ENCODE measurements at places on chromosomes 4 and X.

DNA sequence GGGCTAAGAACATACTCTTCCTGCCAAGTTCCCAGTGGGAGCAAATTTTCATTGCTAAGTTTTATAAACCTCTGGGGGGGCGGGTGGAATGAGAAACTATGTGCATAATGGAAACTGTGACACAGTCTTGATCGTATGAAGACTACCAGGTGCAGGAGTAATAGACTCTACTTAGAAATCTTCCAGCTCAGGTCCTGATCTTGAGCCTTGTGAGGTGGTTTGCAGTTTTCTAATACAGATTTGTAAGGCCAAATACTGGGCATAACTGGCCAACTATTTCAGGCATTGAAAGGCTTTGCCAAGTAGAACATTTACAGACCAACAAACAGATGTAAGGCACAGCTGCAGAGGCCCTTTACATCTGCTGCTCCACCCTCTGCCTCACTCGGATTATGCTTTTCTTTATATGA is 89.7 kb upstream of the CBR4 start:
- DNase-seq: no peak

GRCh38 chr4:26685250-26685649 is 101.4 kb downstream of the TBC1D19 start:
- DNase-seq: no peak

DNA sequence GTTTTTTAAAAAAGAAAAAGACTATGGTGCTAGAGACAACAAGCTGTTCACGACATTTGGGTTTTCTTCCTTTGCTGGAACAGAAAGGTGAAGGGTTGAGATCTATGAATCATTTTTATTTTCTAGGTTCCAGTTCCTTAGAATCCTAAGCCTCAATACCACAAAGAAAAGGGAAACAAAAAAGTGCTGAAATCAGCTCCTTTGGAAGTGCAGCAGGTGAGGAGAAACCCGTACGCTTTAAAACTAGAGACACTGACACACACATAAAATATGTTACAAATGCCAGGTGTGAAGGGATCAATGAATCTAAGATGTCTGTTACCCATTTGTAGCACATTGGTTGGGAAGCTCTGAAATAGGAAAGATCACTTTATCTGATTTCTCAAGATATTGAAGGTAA is 125.2 kb downstream of the AREG start:
- DNase-seq: no peak

- no peak for DNase-seq
Observed at GRCh38 chrX:39414290-39414854, 613.1 kb downstream of the MID1IP1 start.

GRCh38 chrX:45712067-45712466 is 511.4 kb upstream of the DIPK2B start:
- DNase-seq: no peak

- no peak for DNase-seq
Observed at GRCh38 chr4:36187723-36188333, 56.5 kb downstream of the ARAP2 start.

DNA sequence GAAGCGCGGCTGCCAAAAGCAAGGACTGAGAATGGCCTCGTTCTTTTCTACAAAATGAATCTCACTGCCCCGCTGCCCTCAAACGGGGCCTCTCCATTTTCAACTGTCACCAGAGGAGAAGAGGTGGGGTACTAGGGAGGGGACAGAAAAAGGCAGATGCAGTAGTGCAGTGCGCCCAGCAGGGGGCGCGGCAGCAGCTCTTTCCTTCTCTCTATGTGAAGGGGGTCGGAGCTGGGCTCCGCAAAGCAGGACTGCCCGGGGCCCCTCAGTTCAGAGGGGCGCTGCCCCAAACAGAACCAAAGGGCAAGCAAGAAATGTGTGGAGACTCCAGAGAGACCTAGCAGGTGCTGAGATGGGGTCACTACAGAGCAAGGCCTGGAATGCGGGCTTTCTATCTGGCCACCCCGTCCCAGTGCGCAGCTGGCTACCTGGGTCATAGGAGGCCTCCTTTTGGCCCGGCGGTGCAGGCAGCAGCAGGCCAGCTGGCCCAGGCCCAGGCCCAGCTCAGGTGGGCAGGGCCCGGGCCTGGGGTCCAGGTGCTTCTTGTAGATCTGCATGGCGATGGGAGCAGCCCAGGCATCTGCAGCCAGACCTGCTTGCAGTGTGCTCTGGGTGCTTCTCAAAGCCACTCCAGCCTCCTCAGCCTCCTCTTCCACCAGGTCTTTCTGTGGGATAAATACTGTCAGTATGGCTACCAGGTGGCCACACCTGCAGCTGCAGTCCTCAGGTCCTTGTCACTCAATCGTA is 5.9 kb downstream of the IRAK1 start:
- no peak for DNase-seq

DNA sequence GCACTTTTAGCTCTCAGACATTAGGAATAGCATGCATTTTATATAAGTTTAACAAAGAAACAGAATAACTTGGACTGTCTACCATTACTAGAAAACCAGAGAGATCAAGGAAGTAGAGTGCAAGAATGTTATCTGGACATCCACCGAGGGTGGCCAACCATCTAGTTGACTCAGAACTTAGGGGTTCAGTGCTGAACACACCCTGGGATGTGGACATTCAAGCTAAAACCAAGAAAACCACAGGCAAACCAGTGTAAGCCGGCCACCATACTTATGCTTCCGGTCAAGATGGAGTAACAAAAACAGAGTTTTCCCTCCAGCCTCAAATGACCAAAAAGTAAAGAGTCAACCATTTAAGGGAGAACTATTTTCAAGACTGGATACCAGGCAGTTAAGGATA is 181.4 kb upstream of the MXRA5 start:
- DNase-seq: no peak

- DNase-seq: no peak
Observed at GRCh38 chrX:55111578-55112254, 22.9 kb downstream of the PAGE2 start.

DNA sequence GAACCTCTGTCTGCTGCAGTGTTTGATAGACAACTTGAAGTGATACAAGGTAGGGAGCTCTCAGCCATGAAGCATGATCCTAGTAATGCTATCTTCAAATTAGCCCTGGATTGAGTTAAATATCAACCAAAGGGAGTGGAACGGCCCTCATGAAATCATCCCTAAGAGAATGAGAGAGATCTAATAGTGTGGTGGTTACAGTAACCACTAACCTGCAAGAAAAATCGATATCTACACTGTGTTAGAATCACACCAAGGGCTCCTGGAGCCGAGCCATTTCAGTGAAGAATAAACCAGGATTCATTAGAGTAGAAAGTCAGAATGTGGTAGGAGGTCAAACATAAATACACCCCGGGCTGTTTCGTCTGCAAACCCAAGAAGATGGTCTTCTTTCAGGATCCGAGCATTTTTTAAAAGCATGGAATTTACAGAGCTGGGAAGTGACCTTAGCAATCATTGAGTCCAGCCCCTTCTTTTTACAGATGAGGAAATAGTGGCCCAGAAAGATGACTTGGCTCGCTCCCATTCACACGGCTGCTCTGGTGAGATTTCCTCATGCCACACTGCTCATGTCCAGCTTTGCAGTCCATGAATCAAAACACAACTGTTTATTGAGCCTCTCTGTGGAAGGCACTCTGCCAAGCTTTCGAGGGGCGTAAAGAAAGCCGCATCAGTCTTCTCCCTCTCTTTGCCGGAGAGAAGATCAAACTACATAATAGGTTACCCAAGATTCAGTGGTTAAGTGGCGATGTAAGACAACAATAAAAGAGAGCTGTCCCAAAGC is 5.5 kb upstream of the DCTD start:
- DNase-seq: no peak

DNA sequence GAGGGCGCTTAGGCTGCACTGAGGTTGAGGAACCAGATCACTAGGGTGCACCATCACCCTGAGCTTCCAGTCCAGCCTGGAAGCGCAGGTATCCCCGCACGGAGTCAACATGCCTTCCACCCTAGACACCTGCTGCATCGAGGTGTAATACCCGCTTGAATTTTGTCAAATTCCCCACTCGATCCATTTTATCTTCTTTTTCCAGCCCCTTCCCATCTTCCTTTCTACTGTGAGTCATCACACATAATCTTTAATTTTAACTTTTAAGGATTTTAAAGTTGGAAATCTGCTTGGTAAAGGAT is 821 bp downstream of the PLK4 start:
- no peak for DNase-seq

DNA sequence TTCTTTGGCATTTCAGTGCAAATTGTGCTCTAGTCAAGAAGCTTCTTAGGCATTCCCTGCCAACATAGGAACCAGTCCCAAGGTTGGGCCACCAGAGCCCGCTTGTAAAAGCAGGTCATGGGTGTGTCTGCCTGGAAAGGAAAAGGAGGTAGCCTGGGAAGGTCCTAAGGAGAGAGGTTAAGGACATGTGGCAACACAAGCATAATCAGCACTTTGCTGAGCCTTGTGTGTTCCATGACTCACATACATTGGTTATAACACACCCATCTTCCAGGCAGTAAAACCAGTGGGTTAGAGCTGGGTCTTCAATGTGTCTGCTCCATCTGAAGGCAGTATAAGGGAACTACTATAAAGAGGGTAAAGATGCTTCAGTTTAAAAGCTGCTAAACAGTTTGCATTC is 165.0 kb downstream of the FHIP1A start:
- DNase-seq: no peak

DNA sequence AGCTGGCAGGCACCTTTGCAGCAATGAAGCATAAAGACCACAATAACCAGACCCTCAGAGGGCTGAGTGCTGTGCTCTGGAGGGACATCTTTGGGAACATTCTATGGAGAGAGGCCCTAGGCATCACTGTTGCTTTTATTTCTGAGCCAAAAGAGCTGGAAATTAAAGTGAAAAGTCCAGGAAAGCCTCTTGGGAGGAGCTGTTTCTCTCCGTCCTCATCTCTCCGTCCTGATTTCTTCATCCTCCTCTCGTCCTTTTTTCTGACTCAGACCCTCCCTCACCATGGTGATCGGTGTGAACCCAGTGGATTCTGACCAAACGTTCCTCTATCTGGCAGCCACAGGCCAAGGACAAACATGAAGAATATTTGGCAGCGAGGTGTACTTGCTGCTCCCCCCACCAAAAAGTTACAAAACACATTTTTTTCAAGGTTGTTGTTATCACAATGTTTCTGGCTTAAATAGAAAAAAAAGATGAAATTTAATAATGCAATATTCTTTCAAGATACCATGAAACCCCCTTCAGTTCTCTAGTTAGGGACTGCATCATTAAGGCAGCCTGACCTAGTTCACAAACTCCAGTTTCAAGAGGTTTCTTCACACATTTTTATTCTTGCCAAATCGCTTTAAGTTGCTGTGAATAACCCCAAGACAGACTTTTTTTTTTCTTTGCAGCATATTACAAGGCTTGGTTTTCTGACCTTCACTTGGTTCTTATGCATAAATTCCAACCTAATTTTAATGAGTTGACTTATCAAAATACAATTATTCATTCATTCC is 80.2 kb downstream of the SCD5 start:
- no peak for DNase-seq

DNA sequence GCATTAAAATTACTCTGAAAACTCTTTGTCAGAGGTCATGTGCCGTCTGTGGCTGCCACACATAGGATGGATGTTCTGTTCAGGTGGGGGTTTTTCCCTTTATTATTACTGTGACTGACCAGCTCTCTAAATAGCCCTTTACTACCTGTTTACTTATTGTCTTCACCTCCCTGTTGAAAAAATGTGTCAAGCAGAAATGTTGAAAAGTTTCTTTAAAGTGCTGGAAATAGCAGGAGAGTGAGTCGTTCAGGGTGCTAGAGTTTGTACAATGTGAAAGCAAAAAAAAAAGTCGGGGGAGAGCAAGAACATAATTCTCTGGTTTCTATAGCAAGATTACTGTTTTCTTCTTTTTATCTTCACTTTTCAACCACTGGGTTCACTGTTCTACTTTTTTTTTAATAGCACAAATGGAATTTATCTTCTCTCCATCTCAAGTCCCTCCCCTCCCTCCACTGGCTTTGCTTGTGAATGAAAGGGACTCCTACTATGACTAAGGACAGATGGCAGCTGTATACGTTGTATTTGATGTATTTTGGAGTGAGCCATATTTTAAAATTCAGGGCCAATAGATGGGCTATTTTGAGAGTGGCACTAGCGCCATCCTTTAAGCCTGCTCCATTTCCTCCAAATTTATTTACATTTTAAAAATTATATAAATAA is 33.3 kb downstream of the ARX start:
- DNase-seq: no peak

- DNase-seq: no peak
Observed at GRCh38 chr4:116303736-116304188, 781.6 kb downstream of the TRAM1L1 start.

DNA sequence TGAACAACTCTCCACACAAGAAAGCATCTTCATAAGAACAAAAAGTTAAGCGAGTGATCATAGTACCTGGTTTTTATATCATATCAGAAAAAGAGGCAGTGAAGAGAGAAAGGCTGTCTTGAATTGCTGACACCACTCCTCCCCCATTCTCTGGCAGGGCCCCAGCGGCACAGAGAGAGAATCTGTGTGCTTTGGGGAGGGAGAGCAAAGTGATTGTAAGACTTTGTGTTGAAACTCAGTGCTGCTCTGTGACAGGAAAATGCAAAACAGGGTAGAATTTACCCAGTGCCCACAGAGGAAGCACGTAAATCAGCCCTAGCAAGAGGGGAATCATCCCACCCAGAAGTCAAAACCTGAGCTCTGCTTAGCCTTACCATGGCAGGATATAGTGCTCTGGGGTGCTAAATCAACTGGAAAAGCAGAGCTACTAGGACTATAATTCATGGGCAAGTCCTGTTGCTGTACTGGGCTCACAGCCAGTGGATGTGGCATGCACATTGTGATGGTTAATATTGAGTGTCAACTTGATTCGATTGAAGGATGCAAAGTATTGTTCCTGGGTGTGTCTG is 174.6 kb downstream of the PRR32 start:
- DNase-seq: no peak

DNA sequence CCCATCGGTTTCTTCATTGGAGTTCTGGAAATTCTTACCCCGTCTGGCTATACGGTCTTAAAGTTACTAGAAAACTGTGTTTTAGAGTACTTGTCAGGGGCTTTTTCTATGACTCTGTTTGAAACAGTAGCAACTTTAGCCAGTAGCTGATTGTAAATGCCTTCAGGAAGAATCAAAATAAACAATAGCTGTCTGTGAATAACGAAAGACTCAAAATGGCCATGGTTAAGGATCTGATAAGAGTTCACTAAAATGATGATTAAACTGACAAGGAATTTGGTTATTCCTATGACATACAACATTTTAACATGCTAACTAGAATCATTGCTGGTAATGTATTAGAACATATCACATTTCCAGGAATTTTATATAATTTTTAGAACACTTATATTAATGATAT is 191.0 kb downstream of the EVC2 start:
- no peak for DNase-seq

GRCh38 chr4:78645853-78646757 is 94.5 kb downstream of the ANXA3 start:
- DNase-seq: no peak

GRCh38 chrX:104310090-104310489 is 55.4 kb upstream of the ESX1 start:
- DNase-seq: no peak

GRCh38 chrX:106963111-106963510 is 36.9 kb downstream of the MORC4 start:
- no peak for DNase-seq
